Activated CD4-positive, alpha-beta T cell treated with anti-CD3 and anti-CD28 coated beads, Interleukin-2, amount 50 U/mL, for 24 hours (primary cell): ENCODE measurements at places on chromosomes 11 and 22.

- DNase-seq, result peak; percentile 52
Observed at GRCh38 chr22:23696326-23696851, 5.6 kb downstream of the RGL4 start.

GRCh38 chr11:121654843-121655536 is 202.2 kb upstream of the SORL1-AS1 start:
- DNase-seq, result no peak

DNA sequence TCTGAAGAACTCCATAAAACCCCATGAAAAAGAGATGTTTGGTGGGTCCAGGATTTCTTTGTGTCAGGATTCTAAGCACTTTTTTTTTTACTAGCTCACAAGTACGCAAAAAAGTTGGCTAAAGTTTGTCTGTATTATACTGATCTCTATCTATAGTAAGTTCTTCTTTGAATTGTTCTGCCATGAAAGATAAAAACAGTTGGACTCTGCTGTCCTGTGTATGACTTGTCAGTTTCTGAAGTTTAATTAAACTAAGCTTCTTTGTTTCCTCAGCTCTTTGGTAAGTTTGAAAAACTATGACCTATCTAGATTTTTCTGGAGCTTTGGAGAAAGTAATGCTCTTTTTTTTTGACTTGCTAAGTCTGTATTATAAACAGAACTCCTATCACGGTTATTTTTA is 812.2 kb upstream of the LUZP2 start:
- no peak for DNase-seq

DNA sequence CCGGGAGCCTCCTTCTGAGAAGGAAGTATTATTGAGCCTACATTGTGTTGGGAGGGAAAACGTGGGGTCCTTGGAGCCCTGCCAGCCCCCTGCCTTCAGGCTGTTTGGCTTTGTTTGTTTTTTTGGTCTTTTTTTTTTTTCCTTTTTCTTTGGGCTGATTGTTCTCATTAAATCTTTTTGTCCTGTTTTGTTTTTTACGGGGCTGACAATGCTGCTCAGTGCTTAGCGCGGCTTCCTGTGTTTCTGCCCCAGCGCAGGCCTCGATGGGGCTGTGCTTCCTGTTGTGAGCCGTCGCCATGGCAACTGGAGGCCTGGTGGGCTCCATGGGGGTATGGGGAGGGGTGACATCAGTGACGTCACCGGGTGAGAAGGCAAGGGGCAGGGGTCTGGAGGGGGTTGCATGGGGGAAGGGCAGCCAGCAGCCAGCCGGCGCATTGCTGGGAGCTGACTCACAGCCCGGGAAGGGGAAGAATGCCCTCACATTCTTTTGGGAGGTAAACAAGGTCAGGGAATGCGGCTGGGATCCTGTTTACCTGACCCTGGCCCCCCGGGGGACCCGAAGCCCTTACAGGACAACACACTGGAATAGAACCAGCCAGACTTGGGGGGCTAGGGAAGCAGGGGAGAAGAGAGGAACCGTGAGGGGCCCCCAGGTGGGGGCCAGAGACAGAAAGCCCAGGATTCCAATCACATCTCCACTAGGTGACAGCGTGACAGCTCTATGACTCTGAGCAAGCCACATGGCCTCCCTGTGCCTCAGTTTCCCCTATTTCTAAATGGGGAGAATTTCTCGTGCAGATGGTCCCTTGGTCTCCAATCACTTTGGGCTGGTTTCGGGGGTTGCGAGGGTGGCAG is 22.2 kb upstream of the CBX7 start:
- peak; percentile 27 for DNase-seq

- no peak for DNase-seq
Observed at GRCh38 chr11:134020598-134020997, 48.3 kb upstream of the JAM3 start.

DNA sequence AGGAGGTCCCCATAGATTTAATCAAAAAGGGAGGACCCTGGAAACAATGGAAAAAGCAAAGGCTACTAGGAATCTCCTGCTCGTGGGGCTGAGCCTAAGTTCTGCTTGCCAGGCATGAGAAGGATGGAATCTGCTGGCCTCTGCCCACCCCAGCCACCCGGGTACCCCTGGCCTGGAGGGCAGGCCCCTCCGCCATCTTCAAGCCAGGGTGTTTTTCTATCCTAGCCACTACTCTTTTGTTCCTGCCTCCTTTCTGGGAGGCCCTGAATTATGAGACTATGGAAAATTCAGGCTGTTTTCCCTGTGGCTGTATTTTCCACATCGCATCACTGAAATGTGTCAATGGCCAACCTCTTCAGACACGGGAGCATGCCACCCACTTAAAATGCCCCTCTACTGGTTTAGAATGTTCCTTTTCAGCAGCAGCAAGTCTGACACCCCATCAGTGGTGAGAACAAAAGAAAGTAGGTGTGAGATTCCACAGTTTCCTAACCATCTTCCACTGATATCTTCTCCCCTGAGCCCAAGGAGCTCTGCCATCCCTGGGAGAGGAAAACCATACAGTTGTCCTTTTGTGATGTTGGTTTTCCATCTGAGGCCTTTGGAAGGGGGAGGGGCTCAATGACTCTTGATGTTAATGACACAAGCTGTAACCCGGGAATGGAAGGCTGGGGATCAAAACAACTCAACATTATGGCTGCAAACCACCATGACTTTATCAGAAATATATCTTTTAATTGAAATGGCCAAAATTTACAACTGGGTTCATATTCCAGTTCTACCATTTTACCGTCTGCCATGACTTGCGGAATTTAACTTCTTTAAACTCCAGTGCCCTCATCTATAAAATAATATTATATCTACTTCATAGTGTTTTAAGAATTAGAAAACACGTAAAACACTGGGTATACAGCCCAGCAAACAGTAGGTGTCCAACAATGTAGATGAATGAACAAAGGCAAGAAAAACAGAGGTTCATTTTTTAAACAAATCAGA is 22.2 kb downstream of the DKK3 start:
- DNase-seq, result no peak

DNA sequence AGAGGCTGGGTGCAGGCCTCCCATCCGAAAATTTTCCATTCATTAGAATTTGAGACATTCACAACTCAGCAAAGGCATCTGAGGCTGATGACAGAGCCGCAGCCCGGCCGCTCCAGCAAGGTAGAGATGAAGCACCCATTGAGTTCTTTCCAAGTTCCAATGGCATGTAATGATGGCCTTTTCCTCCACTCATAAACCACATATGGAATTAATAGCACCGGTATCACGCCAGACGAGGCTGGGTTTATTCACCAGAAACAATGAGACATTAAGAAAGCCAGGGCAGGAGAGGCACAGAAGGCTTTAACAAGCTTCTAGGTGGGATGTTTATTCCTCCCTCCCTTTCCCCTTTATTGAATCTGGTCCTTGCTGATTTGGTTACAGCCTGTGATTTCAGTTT is 534.4 kb downstream of the MN1 start:
- no peak for DNase-seq

DNA sequence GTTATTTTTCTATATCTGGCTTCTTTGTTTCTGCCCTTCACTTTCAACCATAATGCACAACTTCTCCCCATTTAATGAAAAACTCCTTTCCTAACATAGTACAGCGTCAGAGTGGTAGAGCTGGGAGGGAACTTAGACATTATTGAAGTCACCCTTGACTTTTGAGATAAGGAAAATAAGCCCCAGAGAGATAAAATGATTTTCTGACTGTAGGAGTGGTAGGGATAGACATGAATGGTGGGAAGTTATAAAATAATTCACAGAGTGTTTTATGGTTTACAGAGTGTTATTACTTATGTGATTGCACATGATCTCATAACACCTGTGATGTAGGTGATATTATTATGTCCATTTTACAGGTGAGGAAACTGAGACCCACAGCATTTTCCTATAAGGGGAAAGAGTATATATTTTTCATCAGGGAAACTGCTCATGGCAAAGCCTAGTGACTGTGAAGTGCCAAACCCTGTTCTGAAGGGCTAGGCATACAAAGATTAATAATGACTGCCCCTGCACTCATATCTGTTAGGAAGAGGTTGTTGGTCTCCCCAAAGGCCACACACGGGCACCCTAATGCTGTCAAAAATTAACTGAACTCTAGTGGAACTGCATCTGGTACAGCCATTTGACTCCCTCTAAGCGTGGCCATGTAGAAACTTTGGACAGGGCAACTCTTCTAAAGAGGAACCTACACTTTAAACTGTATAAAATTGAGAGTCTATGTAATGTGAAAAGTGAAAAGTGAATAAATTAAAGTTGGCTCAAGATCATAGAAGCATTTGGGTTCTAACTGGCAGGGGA is 61.1 kb upstream of the PICALM start:
- no peak for DNase-seq

GRCh38 chr11:19199771-19200170 is 2.0 kb downstream of the CSRP3 start:
- DNase-seq, result no peak

DNA sequence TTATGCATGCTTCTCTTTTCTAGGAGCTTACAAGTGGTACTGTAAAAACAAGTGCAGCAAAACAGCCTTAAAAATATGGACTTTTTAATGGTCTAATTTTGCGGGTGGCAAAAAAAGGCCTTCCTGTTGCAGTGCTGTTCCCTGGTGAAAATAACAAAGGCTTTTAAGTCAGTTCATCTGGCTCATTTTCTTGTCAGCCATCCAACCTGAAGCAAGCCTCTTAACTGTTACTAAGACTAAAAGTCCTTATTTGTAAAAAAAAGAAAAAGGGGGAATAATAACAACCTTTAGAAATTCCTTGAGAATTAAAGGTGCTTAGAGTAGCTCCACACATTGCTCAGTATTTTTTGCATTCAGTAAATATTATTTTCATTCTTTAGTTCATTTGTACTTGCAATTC is 200.5 kb upstream of the CHORDC1 start:
- DNase-seq, result no peak

DNA sequence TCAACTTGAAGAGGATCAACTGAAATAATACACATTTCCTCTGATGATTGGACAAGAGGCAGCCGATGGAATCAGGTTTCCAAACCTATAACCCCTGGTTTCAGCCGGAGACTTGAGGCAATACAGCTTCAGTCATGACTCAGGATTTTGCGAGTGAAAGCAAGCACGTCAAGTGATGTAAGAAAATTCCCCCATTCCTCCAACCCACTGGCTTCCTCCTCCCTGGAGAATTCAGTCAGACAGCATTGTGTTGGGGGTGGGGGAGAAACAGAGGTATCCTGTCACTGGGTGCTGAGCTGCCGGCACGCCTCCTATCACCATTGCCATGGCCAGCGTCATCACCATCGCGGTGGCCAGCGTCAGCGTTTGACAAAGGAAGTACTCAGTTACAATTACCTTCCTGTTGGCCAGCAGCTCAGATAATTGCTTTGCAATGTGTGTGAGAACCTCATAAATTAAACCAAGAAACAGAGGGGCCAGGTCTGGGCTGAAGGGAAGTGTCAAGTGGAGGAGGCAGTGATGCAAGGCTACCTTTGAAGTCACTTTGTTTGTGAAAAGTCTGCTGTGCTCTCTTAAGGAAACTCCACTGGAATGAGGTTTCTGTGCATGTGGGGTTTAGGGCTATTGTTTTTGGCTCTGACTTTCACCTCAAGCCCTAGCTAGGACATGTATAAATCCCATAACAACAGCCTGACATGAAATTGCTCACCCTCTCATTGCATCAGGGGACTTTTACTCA is 50.2 kb downstream of the LIF start:
- DNase-seq, result peak; percentile 28

GRCh38 chr11:104799251-104799650 is 99.0 kb downstream of the CASP12 start:
- no peak for DNase-seq

GRCh38 chr11:13135385-13136271 is 126.5 kb downstream of the RASSF10 start:
- no peak for DNase-seq

DNA sequence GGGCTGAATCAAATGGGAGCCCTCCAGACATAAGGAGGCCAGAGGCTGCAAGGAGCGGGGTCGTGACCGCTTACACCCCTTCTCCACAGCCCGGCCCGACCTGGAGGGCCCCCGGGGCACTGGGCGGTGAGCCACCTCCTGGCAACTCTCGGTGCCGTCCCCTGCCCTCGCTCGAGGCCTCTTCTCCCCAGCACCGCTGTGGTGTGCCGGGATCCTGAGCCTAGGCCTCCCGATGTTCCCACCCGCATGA is 432 bp upstream of the GP1BB start:
- no peak for DNase-seq

DNA sequence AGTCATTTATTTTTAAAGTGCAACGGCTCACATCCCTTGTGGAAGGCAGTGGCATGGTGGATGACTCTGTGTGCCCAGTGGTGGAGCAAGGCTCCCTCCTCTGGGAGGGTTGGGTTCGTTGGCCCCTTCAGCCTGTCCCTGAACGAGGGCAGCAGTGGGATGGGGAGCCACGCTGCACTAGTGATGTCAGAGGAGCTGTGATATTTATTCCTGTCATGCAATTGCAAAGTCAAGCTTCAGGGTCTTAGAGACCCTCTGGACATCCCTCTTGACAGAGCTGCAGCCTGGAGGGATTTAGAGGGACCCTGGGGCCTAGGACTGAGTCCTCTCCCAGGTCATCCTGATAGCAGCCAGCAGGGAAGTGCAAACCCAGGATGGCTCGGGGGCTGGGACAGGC is 78.2 kb upstream of the NARS2 start:
- DNase-seq, result no peak

GRCh38 chr11:63229815-63230214 is 13.6 kb downstream of the SLC22A25 start:
- DNase-seq, result no peak

DNA sequence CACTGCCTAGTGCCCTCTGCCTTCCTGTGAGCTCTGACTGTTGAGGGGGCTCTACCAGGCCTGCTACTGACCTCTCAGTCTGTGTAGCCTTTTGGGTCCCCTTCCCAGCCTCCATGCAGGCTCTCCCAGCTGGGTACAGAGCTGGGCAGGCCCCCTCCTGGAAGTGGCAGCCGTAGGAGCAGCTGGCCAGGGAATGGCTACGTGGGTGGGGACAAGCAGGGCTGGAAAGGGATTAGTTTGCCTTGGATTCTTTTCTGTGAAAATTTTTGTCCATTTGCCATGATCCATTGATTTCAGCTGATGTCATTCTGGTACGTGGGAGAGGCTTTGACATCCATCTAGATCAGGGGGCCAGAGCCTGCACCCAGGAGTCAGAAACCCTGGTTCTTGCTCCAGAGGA is 23.9 kb upstream of the NECTIN1 start:
- no peak for DNase-seq

GRCh38 chr22:26797910-26798309 is 140.5 kb downstream of the MIAT start:
- no peak for DNase-seq

DNA sequence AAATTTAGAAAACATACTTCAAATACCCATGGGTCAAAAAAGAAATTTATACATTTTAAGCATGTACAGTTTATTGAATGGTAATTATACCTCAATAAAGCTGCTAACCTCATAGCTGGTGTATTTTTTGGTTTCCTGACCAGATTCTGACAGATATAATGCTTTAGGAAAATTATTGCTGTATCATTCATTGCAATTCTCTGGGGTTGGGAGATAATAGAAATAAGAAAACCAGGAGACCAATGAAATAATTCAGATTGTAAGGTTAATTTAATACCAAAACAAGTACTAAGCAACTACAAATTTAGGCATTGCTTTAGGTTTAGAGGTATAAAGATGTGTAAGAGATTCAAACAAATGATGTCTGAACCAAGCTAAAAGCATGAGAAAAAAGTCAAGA is 120.1 kb downstream of the ENTHD1 start:
- DNase-seq, result no peak
